Brain (organoid and tissue), 16 donors: ENCODE measurements at places on chromosomes 5 and 9. TPM values are rescaled to one million over a fixed set of nuclear protein-coding genes. Genes with fewer than 3 reads are reported as not detected.

The NR4A3 gene
- 1.0 TPM for polyA plus RNA-seq

DNA sequence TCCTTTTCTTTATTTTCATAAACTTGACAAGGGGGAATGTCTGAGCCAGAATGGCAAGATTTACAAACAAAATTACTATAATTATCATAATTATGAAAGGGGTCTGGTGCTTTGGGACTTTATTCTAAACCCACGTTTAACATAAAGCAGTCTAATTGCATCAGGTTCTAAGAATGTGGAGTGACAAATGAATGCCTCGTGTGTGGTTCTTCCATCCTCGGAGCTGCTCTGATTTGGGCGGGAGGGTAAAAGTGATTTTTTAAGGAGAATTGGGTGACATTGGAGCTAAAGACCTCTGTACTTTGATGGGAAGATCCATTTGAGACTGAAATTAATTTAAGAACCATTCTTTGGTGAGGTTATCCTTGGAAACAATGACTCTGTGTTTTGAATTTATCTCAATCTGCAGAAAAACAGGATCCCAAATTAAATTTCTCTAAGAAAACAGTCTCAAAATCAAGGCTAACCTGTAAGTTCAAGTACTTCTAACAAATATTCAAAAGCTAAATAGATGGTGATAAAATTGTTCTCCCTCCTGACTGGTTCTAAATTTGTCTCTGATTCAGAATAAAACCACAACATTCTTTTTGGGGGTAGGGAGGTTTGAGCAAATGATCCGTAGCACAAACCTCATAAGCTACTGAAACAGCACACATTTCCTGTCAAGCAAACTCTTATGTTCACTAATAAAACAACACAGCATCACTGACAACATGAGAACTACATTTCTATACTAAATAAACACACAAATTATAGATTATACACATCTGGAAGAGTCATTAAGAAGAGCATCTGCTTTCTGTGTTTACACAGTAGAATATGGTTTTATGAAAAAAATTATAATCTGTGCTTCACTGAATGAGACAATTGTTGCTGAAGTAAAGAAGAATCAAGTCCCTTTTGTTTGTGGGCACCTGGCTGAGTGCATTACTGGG is 85.5 kb downstream of the DCP2 start:
- DNase-seq: no peak

DNA sequence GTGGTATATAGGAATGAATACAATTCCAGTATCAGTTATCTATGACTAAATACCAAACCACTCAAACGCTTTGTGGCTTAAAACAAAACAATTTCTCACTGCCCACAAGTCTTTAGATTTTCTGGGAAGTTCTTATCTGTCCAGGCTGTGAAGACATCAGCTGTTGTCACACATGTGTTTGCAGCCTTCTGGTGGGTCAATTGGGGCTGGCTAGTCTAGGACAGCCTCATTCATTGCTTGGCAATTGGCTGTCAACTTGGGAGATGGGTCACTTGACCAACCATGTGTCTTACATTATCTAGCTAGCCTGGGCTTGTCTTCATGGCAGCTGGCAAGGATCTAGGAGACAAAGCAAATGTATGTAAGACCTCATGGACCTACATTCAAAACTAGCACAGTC is 53.8 kb upstream of the PAPPA start:
- DNase-seq: no peak

The TMC1 gene
- polyA plus RNA-seq: 0.29 TPM

The HSD17B3 gene
- 0.31 TPM for polyA plus RNA-seq

GRCh38 chr5:105508519-105508918 is 1945.9 kb upstream of the NUDT12 start:
- no peak for DNase-seq

GRCh38 chr5:126046846-126047571 is 376.2 kb upstream of the GRAMD2B start:
- peak; percentile 59 for DNase-seq

DNA sequence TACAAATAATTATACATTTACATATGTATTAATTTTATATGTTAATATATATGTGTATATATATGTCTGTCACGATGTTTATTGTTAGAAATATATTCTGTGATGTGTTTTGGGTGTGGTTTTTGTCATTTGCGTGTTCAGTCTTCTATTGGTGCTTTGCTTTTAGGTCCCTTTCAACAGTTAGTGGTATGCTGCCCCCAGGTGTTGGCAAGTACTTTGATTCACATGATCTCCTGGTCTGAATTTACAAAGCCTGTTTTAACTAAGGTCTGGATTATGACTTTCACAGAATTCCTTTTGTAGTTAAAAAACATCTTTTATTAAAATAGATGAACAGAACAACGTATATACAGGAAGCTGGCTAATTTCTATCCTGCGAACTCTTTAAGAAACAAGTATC is 271.5 kb downstream of the CCDC171 start:
- no peak for DNase-seq

DNA sequence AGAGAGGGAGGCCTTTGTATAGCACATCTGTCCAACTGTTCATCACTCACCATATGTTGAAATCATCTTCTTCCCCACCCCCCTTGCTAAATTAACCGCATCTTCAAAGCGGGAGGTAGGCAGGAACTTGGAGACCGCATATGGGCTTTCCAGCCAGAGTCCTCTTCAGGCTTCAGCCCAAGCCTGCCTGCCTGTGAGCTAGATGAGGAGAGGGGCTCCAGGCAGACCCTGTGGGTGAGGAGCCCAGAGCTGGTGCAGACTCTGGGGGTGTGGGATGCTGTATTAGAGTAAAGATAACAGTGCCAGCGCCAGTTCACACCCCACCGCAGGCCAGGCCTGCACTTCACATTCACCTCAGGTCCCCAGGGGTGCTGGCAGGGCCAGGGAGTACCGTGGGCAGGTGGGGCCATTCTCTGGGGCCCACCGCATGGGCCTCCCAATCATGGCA is 16.2 kb downstream of the PRRC2B start:
- DNase-seq: no peak

The PCDHGA11 gene
- 1.6 TPM for polyA plus RNA-seq

GRCh38 chr5:1538276-1538675 is 14.5 kb upstream of the LPCAT1 start:
- DNase-seq: no peak

DNA sequence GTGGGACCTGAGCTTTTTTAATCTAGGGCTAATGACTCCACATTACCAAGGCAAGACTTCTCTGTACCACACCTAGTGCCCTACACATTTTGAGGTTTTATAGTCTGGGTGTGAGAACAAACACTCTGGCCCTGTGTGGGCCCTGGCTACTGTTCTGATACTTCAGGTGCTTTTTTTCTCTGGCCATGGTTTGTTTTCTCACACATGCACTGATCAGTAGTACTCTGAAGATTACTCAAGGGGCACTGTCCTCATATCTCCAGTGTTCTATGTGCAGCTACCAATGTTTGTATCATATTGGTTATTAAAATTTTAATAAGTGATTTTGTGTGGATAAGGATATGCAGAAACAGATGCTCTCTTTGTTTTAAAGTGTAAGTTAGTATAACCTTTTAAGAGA is 5.9 kb upstream of the C9orf40 start:
- DNase-seq: no peak

- no peak for DNase-seq
Measured at GRCh38 chr9:134475011-134475790, 148.9 kb downstream of the RXRA start.

- no peak for DNase-seq
Measured at GRCh38 chr5:75072061-75072460, 19.7 kb upstream of the GCNT4 start.

GRCh38 chr5:126182971-126183695 is 240.1 kb upstream of the GRAMD2B start:
- DNase-seq: peak; percentile 58

- DNase-seq: no peak
Measured at GRCh38 chr9:16192403-16193017, 639.7 kb downstream of the CCDC171 start.

GRCh38 chr5:139445325-139446170 is 6.2 kb upstream of the DNAJC18 start:
- no peak for DNase-seq

GRCh38 chr9:71676460-71676859 is 91.9 kb downstream of the CEMIP2 start:
- no peak for DNase-seq

The DEPDC1B gene
- polyA plus RNA-seq: 10.4 TPM

The SHISAL2B gene
- polyA plus RNA-seq: not detected

The BSPRY gene
- polyA plus RNA-seq: 20.8 TPM

GRCh38 chr5:159398936-159399335 is 68.6 kb upstream of the IL12B start:
- no peak for DNase-seq

GRCh38 chr5:40497573-40497972 is 182.1 kb upstream of the PTGER4 start:
- no peak for DNase-seq

The CDC25C gene
- polyA plus RNA-seq: 13.2 TPM

The GPR150 gene
- polyA plus RNA-seq: 1.4 TPM

The TAF1L gene
- polyA plus RNA-seq: not detected

DNA sequence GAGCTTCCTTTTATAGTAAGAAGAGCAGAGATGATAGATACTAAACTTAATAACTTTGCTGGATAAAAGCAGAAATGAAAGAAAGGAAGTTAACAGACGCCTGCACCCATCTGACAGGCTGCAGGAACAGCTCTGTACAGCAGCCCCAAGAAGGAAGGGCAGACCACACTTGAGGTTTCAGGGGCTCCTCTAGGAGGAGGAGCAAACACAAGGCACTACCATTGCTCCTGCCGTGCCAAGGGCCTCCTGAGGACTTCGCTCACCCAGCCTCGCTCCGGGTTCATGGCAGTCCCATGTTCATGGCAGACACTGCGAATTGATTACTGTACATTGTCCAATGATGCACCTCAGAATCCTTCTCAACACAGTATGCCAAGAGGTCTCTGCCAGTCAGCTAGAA is 85.1 kb downstream of the AMBP start:
- no peak for DNase-seq

DNA sequence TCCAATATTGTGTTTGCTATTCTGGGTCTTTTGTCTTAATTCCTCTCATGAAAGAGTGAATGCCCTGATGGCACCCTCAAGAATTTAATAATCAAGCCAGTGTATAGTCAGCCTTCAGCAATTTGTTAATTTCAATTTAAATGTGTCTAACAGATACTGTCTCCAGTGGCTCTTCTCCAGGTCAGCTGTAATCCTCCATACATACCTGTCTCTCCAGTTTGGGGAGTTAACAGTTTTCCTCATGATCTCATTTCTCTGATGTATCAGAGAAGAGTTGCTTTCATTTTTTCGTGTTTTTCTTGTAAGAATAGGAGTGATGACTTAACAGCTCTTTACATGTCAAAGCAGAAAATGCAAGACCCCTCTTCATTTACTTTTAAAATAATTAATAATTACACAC is 500.3 kb upstream of the RORB start:
- DNase-seq: no peak

The SPINK4 gene
- polyA plus RNA-seq: not detected

GRCh38 chr9:133032171-133032570 is 1.4 kb downstream of the GTF3C5 start:
- no peak for DNase-seq

- no peak for DNase-seq
Measured at GRCh38 chr5:73615947-73616346, 10.0 kb upstream of the ARHGEF28 start.

GRCh38 chr9:112037281-112038016 is 137.6 kb downstream of the SUSD1 start:
- no peak for DNase-seq

- no peak for DNase-seq
Measured at GRCh38 chr5:83665631-83666030, 55.0 kb downstream of the HAPLN1 start.

- no peak for DNase-seq
Measured at GRCh38 chr9:89400403-89401116, 82.3 kb downstream of the SECISBP2 start.

DNA sequence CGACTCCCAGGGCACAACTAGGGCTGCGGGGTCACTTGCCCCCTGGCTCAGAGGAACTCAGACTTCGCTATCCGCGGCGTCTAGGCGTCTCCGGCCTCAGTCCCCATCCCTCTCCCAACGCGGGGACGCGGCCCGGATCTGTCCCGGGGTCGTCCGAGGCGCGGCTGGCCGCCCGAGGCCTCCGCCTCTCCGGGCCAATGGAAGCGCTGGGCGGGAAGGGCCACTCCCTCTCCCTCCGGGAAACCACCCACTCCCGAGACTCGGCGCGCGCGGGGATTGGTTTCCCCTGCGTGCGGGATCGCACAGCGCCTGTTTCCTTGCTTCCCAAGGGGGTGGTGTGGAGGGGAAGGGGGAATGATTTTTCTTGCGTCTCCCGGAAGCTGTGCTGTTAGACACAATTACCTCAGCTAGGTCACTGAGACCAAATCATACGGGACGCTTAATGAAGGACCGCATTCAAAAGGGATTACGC is 38.3 kb downstream of the NR2F1 start:
- peak; percentile 94 for DNase-seq

DNA sequence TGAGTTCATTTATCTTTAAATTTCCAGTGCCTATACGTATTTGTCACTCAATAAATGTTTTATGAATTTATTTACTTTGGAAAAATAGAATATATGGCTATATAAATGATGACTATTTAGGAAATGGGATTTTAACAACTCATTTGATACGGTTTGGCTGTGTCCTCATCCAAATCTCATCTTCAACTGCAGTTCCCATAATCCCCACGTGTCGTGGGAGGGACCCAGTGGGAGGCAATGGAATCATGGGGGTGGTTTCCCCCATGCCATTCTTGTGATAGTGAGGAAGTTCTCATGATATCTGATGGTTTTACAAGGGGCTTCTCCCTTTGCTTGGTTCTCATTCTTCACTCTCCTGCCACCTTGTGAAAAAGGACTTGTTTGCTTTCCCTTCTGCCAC is 187.6 kb upstream of the EFNA5 start:
- no peak for DNase-seq

The SETD9 gene
- 4.6 TPM for polyA plus RNA-seq

The PKD2L2 gene
- polyA plus RNA-seq: not detected

DNA sequence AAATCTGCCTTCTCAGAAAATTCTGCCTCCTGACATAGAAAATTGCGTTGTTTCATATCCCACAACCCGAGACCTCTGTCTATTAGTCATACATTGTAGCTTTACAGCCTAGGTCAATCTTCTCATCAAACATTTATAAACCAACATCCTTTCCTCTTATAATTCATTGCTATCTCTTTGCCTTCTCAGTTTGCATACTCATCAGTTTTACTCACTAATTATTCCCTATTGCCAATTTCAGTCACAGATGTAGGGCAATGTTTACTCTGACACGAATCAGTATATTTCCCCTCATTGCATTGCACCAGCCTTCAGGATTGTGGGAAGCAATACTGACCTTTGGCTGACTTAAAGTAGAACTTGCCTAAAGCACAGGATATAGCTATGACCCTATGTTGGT is 247.2 kb downstream of the CEMIP2 start:
- DNase-seq: no peak

- no peak for DNase-seq
Measured at GRCh38 chr5:624951-625230, 12.8 kb downstream of the CEP72 start.
